Smooth muscle cell of the coronary artery (primary cell): ENCODE measurements at places on chromosomes 1 and 21. TPM values are rescaled to one million over a fixed set of nuclear protein-coding genes. Genes with fewer than 3 reads are reported as not detected.

The SPRR1B gene
- total RNA-seq: not detected in 2 replicates

The DCST2 gene
- not detected in 2 replicates for total RNA-seq

The LY9 gene
- total RNA-seq: not detected in 2 replicates

The OPTC gene
- not detected in 2 replicates for total RNA-seq

The ADGRB2 gene
- 6.2 and 7.7 TPM in 2 replicates for total RNA-seq

The ATP6V1G3 gene
- total RNA-seq: not detected in 2 replicates

The PAQR6 gene
- 0.12 and 0.23 TPM in 2 replicates for total RNA-seq

The NHLH1 gene
- total RNA-seq: not detected in 2 replicates

The HMGCS2 gene
- not detected in 2 replicates for total RNA-seq

The CD48 gene
- total RNA-seq: not detected in 2 replicates

The OR2T11 gene
- total RNA-seq: not detected in 2 replicates

The B3GALT6 gene
- total RNA-seq: 9.9 and 24.7 TPM in 2 replicates

The MCOLN3 gene
- under 0.01 and 0.59 TPM in 2 replicates for total RNA-seq

The CHAF1B gene
- total RNA-seq: 1.2 and 1.4 TPM in 2 replicates

The RHD gene
- not detected in 2 replicates for total RNA-seq

The CDA gene
- total RNA-seq: 0.38 TPM in 1 of 2 replicates, not detected in the other

The S100A7A gene
- total RNA-seq: not detected in 2 replicates

The HES2 gene
- total RNA-seq: 0.12 and 4.1 TPM in 2 replicates

The CFAP141 gene
- not detected in 2 replicates for total RNA-seq

The AMIGO1 gene
- total RNA-seq: 0.15 and 2.1 TPM in 2 replicates

The FBLIM1 gene
- total RNA-seq: 13.0 and 143 TPM in 2 replicates
